ENCODE measurements at places on chromosomes 3 and 15.
A peak's percentile ranks its signal among the peaks of the same experiment; 100 is the strongest.

DNA sequence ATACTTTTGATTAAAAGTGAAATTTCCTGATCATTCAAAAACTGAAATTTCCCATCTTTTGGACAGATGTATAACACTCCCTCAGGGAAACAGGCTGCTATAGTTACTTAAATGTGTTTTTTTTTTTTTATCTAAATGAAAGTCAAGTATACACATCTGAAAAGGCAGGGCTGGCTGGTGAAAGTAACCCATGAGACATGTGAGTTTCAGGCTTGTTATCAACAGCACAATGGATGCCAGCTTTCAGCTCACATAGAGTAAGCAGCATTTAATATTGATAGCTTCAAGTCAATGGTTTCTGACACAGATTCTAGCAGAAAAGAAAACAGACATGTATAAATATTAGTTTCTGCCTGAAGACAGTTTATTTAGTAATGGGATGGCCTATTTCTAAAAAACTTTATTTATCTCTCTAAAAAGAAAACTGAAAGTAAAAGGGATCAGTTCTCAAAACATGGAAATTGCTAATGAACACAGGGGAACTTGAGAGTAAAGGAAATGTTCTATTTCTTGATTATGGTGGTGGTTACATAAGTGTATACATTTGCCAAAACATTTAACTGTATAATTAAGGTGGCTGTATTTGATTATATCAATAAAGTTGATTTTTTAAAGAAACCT is 89.7 kb upstream of the CMC1 start:
- DNase-seq = no peak

GRCh38 chr15:89654847-89655805 is at the start of gene KIF7:
Gene KIF7, minus strand, starts transcription at chr15:89655467. Its CDS starts 2,537 bp downstream, at chr15:89652930.
- no peak for DNase-seq

DNA sequence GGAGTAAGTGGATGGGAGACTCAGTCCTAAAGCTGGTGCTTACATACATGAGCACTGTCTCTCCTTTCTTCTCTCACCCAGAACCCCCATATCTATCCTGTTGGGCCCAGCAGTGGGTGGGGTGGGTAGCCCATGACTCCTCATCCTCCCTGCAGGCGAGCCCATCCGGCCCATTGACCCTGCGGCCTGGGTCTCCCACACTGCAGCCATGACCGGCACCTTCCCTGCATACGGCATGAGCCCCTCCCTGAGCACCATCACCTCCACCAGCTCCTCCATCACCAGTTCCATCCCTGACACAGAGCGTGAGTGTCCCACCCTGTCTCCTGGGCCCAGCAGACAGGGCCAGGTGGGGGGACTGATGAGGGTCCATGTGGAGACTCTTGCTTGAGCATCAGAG is 8.0 kb upstream of the AP2M1 start:
- no peak for DNase-seq

DNA sequence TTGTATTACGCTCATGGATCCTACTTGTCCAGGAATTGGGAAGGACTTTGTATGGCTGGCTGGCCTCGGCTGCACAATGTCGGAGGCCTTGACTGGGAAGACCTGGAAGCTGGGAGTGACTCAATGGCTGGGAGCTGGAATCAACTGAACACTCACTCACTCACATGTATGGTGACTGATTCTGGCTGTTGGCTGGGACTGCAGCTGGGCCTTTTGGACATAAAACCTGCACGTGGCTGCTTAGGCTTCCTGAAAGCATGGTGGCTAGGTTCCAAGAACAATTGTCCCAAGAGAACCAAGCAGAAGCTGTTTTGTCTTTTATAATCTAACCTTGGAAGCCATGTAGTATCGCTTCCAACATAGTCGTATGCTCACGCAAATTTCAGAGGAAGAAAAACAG is 38.0 kb upstream of the CMTM8 start:
- peak; percentile 6 for DNase-seq

- peak; percentile 30 for DNase-seq
These were observed 93.4 kb upstream of the CTDSPL start for GRCh38 chr3:37768107-37768809.

DNA sequence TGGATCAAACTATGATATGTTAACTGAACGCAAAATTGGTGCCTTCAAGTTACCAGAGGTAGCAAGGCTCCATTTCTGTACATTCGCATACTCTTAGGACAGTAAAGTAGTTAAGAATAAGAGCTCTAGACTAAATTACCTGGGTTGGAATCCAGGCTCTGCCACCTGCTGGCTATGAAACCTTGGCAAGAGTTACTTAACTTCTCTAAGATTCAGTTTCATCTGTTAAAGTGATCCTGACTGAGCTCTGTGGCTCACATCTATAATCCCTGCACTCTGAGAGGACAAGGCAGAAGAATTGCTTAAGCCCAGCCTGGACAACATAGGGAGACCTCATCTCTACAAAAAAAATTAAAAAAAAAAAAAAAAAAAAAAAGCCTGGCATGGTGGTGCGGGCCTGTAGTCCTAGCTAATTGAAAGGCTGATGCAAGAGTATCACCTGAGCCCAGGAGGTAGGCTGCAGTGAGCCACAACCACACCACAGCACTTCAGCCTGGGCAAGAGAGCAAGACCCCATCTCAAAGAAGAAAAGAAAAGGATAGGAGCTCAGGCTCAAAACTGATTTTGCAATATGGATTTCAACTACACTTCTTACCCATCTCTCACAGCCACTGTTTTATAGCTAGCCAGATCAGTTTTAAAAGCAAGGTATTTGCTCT is 21.3 kb downstream of the GSK3B start:
- no peak for DNase-seq

DNA sequence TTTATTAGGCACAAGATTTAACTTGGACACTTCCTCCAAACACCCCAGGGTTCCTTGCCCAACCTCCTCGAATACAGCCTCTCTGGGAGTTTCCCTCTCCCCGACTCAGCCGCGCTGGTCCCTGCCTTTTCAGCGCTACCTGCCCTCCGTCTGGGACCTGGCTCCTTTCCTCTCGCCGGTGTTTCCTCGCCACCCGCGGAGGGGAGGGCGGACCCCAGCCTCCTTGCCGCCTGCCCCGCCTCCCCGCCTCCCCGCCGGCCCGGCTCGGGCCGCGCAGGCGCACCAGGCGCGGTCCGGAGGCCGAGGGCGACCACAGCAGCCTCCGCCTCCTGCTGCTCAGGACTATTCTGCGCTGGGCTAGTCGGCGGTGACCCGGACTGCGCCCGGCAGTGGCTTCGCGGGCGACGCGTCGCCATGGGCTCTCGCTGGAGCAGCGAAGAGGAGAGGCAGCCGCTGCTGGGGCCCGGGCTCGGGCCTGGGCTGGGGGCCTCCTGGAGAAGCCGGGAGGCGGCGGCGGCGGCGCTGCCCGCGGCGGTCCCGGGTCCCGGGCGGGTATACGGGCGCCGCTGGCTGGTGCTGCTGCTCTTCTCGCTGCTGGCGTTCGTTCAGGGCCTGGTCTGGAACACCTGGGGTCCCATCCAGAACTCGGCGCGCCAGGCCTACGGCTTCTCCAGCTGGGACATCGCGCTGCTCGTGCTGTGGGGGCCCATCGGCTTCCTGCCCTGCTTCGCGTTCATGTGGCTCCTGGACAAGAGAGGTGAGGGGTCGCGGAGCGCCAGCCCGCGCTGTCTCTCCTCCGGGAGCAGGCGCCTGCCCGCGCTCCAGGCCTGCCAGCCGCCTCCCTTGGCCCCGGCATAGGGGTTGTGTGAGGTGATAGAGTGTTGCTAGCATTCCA is at the start of gene SLC49A4:
SLC49A4 (plus strand) TSS at position 291 of the 895 bp plus-strand sequence; CDS start at position 415, 124 bp downstream.
- no peak for DNase-seq

- DNase-seq = no peak
These were observed 16.5 kb upstream of the LAMP3 start for GRCh38 chr3:183178833-183179549.

DNA sequence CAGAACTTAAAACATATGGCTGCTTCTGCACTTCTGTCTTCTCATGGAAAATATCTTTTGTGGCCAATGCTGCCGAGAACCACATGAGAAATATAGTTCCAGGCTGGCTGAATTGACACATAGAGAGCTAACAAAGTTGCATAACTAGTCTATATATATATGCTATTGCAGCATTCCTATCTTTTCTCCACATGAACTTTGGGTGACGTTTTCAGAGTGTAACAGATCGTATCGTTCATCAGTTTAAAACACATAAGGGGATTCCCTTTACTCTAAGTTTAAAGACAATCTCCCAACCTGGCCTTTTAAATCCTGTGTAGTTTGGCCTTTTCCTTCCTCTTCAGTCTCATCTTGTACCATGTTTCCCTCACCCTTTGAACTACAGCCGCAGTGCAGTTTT is 394.2 kb upstream of the CBLB start:
- no peak for DNase-seq

- DNase-seq = no peak
These were observed 31.4 kb upstream of the ZBTB38 start for GRCh38 chr3:141336672-141337522.

- DNase-seq = no peak
These were observed 56.4 kb upstream of the TAMM41 start for GRCh38 chr3:11903047-11903446.

GRCh38 chr3:21520106-21520963 is 230.7 kb downstream of the ZNF385D start:
- DNase-seq = no peak

DNA sequence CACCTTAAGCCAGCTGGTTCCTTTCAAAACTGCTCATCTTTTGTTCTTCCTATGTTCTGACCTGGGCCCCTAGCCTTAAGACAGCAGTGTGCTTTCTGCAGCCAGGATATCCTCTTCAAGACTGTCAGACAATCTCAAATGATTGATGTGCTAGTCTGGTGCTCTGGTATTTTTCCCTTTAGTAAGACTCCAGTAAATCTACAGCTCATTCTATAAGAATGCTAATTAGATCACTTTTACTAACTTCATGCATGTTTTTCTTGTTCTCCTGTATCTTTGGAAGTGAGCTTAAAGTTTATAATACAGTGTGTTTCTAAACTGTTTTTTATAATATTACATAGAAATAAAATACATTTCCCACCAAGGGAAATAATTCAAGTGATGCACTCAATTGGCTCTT is 220.9 kb upstream of the NANOGP8 start:
- DNase-seq = no peak

GRCh38 chr15:63358241-63359029 is 23.2 kb downstream of the CA12 start:
- no peak for DNase-seq

DNA sequence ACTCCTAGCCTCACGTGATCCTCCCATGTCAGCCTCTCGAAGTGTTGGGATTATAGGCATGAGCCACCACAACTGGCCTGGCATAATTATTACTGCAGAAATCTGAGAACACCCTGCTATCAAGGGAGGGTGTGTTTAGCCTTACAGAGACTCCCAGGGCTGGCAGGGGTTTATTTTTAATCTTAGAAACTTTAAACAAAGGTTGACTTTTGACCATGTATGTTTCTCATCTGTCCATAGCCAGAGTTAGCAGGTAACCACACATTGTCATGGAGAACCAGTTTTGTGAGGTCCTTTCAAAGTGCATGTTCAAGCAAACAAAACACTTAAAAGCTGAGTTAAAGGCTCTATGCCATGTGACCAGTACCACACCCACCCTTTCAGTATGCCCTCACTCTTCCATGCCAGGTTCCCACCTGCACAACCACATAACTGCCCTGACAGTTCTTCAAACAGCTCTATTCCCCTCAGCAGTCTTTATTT is 11.1 kb downstream of the SIAH2 start:
- DNase-seq = no peak

DNA sequence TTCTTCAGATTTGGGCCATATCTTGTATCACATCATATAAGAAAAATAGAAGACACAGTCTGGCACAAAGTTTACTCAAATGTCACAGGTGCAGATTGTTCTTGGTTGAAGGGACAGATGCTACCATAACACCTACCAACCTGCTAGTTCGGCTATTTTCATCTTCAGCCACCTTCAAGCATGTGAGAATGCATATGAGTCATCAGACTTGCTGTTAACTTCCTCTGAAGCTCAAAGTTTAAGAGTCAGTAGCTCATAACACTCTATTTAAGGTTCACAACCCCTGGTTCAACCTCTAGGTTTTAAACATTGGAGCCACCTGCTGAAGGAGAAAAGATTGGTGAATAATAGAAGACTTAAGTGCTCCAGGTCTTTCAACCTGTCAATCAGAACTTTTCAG is 522.8 kb downstream of the NLGN1 start:
- DNase-seq = no peak

DNA sequence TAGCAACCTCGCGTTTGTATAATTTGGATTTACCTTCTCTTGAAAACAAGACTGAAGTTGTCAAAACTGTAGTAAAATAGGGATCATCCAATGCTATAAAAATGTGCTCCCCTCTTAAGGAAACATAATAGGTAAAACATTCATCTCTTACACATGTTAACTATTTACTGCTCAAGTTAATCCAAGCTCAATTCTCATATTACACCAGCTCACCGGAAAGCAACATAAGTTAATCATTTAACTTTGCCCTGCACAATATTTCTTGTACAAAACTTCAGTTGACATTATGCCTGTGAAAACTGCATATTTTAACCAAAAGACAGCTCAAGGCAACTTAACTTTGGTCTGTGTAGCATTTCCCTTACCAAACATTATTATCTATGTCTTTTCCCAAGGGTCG is 634.2 kb downstream of the NAALADL2 start:
- no peak for DNase-seq

DNA sequence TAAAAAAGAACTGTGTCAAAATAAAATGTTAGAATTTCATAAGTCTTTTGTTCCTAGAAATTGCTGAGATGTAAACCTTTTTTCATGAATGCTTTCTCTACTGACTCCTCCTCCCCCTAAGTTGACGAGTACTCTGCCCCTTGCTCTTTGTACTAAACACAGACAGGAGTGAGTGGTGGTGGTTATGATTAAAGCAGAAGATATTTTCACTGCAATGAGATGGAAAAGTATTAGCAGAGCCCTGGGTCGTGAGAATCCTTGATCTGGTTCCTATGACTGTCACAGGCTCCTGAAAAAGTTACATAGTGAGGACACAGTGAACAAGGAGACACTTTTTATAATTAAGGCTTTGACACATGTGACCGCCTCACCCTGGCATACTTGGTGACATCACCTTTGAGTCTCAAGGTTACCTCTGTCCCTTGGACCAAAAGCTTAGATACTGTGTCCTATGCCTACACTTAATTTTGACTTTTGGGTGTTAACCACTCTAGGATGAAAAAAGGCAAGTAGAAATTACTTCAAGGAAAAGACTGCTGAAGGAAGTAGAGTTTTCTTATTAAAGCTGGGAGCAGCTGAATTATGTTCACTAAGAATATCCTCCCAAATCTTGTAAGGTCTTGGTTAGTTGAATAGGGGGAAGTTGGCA is 130.4 kb upstream of the LYSMD4 start:
- DNase-seq = no peak

GRCh38 chr15:86183596-86184491 is 104.2 kb downstream of the AGBL1 start:
- DNase-seq = no peak

- DNase-seq = no peak
These were observed 69.3 kb upstream of the SMAD3 start for GRCh38 chr15:66996094-66996493.

- no peak for DNase-seq
These were observed 10.9 kb upstream of the FAM107A start for GRCh38 chr3:58588030-58588614.

DNA sequence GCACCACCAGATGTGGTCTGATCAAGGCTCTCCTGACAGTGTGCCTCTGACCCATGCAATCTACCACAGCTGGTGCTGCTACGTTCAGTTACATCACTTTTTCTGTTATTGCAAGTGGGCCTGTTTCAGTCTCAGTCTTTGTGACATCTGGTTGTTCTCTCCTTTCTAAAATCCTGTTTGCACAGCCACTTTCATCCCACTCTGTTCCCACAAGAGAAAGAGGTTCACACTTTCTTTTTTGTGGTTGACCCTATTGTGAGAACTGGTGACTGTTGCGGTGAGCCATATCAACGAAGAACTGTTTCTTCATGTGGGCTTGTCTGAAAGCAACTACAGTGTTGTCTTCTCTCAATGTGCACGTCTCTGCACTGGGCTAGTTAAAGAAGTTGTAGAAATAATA is 342.8 kb upstream of the ARPP21 start:
- no peak for DNase-seq

- DNase-seq = no peak
These were observed 54.3 kb downstream of the IMPG2 start for GRCh38 chr3:101266071-101266470.

All from NCI-H1092 (cell line).